ENCODE measurements at places on chromosomes 3 and 15.

DNA sequence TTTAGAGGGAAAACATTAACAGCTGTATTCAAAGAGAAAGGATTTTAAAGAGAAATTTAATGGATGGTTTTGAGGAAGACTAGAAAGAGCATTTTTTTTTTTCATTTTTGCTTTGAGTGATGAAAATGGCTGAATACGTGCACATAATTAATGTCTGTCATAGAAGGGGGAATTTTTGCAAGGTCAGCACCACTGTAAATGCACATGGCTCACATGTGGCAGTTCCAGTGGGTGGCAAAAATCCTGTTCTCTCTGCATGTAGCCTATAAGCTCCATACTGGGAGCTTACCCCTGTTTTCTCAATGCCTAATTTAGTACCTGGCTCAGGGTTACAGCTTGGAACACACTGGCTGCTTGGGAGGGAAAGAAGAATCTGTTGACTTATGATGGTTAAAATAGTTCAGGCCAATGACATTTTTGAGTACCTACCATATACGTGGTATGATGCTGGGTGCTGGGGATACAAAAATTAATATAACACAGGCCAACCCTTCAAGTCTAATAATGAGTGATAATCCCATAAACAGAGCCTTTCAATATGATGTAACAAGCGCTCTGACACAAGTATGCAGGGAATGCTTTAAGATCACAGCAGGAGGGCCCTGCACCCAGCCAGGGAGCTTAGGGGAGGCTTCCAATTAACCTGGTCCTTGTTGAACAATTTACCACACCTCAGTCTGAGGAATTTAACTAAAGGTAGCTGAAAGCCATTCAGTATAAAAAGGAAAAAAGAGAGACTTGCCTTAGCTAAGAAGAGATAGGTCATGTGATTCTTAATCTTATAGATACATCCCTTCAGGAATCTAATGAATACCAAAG, 33.0 kb downstream of the HSPBAP1 start:
- DNase-seq: no peak

DNA sequence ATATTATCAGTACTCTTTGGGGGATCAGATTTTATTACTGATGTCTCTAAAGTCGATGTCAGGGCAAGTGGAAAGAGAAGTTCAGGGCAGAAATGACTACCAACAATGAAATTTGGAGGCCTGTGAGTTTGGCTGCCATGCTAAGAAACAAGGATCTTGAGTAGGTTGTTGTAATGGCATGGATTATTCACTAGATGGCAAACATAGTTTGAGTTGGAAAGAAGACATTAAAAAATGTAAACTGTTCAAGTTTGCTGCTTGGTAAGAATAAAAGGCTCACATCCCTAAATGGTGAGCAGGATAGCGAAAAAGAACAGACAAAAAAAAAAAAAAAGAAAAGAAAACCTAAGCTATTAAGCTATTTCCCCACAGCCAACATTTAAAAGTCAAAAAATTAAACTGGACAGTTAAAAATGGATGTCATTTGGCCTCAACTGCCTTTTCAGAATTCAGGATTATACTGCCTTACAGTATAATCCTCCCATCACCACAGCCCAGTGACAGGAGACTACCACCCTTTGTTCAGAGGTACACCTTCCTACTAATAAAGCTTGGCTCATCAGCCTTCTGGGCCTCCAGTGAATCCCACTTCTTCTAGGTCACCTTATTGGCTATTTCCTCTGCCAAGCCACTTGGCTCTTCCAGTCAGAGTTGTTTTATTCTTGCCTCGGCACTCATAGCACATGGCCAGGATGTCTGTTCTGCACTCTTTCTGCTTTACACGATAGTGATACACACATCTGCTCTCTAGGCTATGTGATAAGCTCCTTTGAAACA, 163.7 kb downstream of the PLD1 start:
- DNase-seq: no peak

DNA sequence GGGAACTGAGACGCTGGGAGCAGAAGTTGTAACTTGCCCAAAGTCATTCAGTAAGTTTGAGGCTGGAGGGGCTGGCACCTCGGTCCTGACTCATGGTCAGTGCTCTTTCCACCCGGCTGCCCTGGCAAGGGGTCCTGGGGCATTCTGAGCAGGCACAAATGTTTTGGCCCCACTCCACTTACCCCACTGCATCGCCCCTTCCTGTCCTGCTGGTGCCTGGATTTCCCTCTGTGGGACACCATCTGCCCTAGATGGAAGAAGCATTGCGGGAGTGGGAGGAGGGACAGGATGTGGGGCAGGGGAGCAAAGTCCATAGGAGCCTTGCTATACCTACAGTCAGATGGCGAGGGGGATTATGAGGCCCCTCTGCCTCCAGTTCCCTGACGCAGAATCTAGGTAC, 4.5 kb downstream of the CORO2B start:
- no peak for DNase-seq

- no peak for DNase-seq
Observed at GRCh38 chr15:89034305-89034704, 54.0 kb upstream of the ABHD2 start.

GRCh38 chr3:143081844-143082778, 37.5 kb upstream of the CHST2 start:
- DNase-seq: no peak

DNA sequence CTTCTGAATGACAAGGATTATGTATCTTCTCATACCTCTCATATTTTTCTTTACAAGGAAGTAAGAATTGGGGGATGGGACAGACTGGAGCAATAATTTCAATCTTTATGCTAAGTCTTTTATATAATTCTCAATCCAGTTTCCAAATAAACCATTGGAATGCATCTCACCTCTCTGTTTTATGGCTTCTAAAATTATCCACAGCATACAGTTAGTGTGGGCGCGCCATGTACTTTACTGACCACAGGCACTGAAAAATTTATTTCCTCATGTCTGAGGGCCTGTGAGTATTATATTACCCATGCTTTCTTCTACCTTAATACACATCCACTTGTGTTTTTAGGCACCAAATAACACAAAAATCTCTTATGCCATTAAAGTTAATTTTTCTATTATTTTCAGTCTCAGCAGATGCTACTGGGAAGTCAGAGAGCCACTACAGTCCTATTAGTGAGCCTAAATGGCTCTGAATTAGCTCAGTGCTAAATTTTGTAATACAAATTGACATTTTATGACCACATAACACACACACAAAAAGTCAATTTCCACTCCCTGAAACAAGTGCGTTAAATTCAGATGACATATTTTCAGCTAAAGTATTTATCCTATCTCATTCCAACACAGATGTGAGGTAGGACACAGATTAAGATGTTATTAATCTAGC, 39.3 kb downstream of the SLITRK3 start:
- DNase-seq: no peak

GRCh38 chr3:38454884-38455638, 1.4 kb downstream of the ACVR2B start:
- peak; percentile 22 for DNase-seq

DNA sequence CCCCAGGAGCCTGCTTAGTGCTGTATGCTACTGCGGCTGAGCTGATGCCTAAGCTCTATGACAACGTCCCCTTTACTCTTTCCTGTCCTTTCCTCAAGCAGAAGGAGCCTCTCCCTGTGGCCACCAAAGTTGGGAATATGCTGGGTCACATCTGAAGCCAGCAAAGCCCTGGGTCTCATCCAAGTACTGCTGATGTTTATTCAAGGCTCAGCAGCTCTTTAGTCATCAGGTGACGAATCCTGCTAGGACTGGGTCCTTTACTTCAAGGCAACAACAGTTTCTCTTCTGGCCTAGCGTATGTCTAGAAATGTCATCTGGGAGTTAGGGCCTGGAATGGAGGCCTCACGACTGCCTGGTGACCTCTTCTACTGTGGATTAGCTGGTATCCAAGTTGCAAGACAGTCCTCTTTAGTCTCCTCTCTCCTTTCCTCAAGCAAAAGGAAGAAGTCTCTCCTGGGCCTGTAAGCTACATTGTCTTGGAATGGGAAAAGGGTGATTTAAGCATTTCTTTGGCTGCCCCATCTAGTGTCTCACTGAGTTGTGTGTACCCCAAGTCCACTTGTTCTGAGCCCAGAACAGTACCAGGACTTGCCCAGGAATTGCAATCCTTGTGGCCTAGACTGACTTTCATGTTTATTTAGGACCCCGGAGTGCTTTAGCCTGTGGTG, 63.9 kb downstream of the TNFAIP8L3 start:
- DNase-seq: no peak

DNA sequence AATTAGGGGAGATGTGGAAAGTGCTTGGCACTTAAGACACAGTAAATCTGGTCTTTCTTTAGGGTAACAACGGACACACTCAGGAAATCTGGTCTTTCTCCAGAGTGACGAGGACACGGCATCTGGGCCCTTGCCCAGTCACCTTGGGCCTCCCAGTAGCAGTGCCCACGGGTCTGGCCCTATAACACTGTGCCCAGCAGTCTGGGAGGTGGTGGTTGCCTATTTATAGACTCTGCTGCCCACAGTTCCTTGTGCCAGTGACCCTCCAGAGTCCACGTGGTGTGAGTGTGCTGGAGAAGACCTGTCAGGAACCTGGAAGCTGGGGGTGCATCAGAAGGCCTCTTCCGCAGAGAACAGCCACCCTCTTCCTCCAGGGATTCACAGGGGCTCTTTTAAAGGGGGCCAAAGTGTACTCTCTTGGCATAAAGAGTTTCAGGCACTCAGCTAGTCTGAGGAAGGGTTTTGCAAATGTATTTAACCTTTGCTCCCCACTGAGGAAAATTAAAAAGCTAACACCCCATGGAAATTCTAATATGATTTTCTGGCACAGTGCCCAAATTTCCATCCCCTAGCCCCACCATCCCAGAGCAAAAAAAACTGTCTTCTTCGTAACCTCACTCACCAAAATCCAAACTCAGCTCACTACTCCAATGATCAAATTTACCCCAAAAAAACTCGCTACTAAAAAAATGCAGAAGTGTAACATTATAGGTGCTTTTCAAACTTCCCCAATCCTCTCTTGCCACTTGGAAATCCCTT, 15.4 kb downstream of the WNT5A start:
- DNase-seq: no peak

GRCh38 chr15:38555686-38556334, 8.8 kb downstream of the RASGRP1 start:
- no peak for DNase-seq

DNA sequence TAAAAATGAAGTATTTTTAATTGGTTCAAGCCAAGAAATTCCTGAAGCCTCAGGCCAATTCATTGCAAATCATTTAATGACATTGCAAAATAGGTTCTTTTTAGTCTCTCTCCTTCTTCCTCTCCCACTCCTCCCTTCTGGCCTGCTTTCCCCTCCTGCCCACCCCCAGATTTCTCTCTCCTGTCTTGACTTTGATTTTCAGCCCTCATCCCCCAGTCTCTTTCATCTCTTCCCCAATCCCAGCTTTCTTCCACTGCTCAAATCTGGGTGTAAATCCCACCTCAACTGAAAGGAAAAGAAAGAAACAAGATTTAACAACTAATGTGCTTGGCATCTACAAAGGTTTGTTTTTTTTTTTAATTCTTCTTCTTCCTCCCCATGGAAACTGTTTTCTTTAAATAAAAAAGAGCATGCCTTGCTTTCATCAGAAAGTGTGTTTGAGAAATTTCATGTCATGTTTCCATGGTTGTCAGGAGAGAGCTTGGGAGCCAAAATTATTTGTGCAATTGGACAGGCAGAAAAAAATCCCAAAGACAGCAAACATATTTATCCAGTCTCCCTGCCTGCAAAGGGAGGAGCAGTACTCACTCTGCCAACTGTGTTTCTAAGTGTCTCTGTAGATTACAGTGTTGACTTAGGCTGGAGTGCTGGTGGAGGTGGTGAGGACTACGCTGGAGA, 50.4 kb downstream of the BOC start:
- DNase-seq: no peak
